IMR-90 (cell line): ENCODE measurements at places on chromosomes 2 and 18. TPM values are rescaled to one million over a fixed set of nuclear protein-coding genes. Genes with fewer than 3 reads are reported as not detected.

- no peak for DNase-seq
These were observed 175.4 kb downstream of the TMEM247 start for GRCh38 chr2:46654801-46655200.

- peak; percentile 88 for DNase-seq
These were observed 211.0 kb upstream of the ZC3H15 start for GRCh38 chr2:186274936-186275575.

- no peak for DNase-seq
These were observed 38.5 kb downstream of the ACKR3 start for GRCh38 chr2:236608188-236608525.

C2orf66 gene
- not detected in 2 replicates for total RNA-seq

- DNase-seq: no peak
These were observed 67.7 kb downstream of the DPP4 start for GRCh38 chr2:162006337-162006736.

SIX2 gene
- not detected in 2 replicates for total RNA-seq

ILKAP gene
- 13.3 and 15.3 TPM in 2 replicates for total RNA-seq

DNA sequence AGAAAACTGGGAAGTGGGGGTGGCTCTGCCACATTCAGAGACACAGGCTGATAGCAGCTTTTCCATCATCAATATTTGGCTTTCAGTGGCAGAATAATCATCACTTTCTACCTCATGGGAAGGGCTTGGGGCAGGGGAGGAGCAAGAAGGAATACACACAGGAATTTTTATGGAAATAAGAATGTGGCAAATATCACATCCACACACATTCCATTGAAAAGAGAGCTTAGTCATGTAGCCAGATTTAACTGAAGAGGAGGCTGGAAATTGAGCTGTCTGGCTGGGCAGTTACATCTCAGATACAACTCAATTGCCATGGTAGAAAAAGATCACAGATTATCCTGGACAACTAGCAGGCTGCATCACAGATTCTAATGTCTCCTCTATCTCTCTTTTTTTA lies 1474.0 kb upstream of the ACVR2A start:
- DNase-seq: peak; percentile 41

- peak; percentile 22 for DNase-seq
These were observed 44.1 kb downstream of the NEDD4L start for GRCh38 chr18:58087928-58088690.

DNA sequence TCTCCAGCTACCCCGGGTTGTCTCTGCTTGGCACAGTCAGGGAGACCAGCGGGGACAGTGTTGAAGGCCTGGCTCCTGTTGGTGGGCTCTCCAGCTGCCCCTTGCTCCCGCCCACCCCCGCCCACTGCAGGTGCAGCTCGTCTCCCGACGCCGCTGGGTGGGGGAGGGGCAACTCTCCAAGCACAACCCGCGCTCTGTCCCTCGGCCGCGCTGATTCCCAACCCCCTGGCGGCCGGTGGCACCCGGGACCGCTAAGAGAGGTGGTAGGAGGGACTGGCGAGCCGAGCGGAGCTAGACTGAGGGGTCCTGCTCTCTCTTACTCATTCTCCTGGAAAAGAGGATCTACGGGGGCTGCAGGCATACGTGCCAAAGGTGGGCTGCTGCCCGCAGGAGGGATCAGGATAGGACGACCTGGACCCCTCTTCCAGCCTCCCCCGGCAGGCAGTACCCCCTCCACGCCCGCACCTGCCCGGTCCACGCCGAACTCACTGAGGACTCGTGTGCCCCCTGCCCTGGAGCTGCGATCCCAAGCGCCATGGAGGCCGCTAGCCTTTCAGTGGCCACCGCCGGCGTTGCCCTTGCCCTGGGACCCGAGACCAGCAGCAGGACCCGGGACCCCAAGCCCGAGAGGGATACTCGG lies 44.5 kb downstream of the DDX18 start:
- no peak for DNase-seq

DNA sequence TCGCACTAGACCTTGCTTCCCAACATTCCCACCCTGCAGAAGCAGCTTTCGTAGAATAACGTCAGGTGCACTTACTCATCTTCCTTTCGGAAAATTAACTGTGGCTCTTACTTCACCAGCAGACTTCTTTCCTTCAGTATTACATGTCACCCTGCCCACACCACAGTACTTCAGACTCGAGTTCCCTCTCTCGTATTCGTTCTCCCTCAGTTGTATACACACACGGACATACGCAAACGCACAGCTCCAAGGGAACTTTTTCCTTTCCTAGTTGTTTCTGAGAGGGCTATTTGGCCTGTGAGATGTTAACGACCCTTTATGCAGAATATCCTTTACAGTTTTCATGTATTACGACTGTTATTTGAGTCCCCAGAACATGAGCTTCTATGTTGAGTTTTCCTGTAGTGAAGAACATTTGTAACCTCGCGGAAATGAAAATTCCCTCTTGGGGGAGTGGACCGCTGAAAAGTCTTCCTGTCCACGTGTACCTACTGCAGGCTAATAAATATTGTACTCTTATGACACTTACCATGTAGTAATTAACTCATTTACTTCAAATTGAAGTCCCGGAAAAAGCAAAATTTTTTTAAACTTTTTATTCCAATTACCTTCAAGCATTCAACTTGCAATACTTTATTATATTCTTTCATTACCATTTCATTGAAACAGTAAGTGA lies 908 bp downstream of the ERLEC1 start:
- DNase-seq: peak; percentile 48

GRCh38 chr2:7599462-7600258 lies 682.4 kb downstream of the RNF144A start:
- DNase-seq: no peak

C18orf54 gene
- total RNA-seq: 3.0 and 5.6 TPM in 2 replicates
